ENCODE measurements at places on chromosomes 4 and X.

- no peak for DNase-seq
Observed at GRCh38 chrX:131237363-131237762, 51.7 kb downstream of the IGSF1 start.

DNA sequence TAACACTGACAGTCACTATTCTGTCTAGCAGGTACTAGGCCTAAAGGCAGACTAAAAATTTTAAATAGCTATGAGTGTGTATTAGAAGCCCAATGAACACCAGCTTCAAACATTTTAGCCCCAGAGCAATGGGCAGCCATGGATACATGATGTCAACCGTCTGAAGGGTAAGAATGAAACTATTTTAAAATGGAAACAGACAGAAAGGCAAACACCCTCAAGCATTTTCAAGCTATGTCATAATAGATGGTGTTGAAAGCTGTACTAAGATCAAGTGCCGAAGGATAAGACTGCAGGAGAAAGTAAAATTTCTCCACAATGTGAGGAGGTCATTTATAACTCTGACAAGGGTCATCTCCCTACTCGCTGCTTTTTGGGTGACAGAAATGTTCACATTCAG lies 225.0 kb downstream of the COL25A1 start:
- no peak for DNase-seq

DNA sequence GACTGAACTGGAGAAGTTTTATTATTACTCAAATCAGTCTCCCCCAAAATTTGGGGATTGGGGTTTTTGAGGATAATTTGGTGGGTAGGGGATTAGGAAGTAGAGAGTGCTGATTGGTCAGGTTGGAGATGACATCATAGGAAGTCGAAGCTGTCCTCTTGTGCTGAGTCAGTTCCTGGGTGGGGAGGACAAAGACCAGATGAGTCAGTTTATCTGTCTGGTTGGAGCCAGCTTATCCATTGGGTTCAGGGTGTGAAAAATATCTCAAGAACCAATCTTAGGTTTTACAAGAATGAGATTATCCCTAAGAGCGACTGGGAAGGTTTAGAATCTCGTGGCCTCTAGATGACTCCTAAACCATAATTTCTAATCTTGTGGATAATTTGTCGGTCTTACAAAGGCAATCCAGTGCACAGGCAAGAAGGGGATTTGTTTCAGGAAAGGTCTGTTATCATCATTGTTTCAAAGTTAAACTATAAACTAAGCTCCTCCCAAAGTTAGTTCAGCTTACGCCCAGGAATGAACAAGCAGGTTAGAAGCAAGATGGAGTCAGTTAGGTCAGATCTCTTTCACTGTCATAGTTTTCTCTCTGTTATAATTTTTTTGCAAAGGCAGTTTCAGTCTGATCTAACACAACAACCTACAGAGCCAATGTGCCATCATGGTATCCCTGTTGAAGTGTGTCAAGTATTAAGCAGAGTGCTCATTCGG lies 274.5 kb downstream of the SLC7A11 start:
- DNase-seq: no peak

- DNase-seq: no peak
Observed at GRCh38 chr4:84159762-84160161, 339.3 kb downstream of the NKX6-1 start.

DNA sequence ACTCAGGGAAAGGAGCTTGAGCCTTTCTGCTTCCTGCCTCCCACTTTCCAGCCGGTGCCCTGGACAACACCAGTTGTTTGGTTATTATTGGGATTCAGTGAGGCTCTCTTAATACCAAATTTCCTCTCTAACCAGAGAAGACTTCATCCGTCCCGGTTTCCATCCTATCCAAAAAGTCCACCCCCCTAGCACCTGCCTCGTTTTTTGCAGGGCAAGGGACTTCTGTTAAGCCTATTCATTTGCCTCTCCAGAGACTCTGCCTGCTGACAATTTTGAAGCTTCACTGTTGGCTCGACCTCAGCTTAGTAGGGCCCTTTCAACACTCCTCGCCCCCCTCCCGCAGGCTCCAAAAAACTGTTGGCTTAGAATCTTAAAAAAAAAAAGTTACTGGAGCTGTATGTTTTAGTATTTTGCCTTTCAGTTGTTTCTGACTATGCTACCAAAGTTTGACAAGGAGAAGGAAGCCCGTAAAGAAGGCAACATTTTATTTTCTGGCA lies 779 bp upstream of the PRSS12 start:
- DNase-seq: no peak

GRCh38 chr4:84917086-84917821 lies 49.2 kb downstream of the WDFY3 start:
- no peak for DNase-seq

GRCh38 chr4:23828020-23828715 lies 61.7 kb downstream of the PPARGC1A start:
- DNase-seq: no peak

DNA sequence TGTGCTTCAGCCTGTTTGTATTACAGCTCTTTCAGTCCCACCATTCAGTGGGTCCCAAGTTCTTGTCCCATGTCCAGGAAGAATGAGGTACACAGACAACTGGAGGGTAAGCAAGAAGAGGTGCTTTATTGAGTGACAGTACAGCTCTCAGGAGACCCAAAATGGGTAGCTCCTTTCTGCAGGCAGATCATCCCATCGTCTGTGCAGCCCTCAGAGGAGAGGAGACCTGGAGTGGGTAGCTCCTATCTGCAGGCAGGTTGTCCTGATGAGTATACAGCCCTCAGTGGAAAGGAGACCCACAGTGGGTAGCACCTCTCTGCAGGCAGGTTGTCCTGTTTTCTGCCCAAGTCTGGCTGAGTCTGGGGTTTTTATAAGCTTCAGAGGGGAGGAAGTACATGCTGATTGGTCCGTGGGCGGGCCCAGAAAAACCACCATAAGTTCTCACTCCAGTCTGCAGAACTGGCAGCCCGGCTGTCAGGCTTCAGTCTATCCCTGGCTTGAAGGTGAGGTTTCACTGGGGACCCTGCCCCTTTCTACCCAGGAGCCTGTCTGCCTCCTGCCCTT lies 18.0 kb downstream of the GRK4 start:
- DNase-seq: no peak

DNA sequence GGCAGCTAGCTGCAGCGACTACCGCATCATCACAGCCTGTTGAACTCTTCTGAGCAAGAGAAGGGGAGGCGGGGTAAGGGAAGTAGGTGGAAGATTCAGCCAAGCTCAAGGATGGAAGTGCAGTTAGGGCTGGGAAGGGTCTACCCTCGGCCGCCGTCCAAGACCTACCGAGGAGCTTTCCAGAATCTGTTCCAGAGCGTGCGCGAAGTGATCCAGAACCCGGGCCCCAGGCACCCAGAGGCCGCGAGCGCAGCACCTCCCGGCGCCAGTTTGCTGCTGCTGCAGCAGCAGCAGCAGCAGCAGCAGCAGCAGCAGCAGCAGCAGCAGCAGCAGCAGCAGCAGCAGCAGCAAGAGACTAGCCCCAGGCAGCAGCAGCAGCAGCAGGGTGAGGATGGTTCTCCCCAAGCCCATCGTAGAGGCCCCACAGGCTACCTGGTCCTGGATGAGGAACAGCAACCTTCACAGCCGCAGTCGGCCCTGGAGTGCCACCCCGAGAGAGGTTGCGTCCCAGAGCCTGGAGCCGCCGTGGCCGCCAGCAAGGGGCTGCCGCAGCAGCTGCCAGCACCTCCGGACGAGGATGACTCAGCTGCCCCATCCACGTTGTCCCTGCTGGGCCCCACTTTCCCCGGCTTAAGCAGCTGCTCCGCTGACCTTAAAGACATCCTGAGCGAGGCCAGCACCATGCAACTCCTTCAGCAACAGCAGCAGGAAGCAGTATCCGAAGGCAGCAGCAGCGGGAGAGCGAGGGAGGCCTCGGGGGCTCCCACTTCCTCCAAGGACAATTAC lies 1.4 kb downstream of the AR start:
- DNase-seq: no peak

GRCh38 chr4:17494258-17495190 lies 17.4 kb downstream of the QDPR start:
- no peak for DNase-seq

- DNase-seq: no peak
Observed at GRCh38 chr4:22587253-22587652, 71.4 kb upstream of the ADGRA3 start.

DNA sequence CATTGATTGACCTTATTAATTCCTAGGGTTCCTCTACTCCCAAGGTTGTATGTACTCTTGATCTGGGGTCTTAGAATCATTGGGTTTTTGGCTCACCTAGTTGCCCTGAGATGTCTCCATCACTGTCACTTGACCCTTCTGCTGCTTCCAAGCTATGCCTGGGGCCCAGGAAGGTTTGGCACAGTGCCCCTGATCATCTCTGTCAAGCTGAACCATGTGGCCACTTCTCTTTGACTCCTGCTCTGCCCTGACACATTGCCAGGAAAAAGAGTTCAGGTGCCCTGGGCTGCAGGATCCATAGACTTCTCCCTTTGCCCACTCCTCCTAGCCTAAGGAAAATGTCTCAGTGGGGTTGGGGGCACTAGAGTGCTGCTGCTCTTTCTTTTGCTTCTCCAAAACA lies 3.9 kb upstream of the CHST7 start:
- no peak for DNase-seq

- DNase-seq: no peak
Observed at GRCh38 chr4:105963461-105964400, 68.5 kb downstream of the NPNT start.

DNA sequence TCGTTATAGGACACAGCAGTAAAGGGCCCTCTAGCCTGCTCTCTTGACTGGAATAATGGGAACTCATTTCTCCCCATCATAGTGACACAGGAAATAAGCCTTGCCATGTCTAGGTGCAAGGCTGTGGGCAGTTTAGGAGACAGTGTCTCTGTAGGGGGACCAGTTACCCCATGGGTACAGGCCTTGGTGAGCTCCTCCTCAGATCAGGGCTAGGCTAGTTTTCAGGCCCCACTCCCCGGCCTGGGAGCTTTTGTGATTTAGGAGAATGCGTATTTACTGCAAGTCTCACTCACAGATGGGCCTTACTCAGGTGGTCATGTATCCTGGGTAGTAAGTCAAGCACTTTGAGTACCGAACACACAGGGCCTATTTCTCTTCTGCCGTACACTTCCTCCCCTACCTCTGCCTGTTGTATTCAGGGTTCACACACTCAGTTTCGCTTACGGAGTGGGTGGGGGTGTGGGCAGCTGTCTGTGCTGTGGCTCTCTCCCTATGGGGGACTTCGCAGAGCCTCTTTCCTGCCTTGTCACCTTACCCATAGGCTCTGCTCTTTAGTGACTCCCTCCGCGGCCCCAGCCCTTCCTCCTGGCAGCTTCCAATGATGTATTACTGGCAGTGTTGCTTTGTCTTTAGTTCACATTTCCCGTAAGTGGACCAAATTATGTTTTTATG lies 34.2 kb downstream of the FAM193A start:
- peak; percentile 23 for DNase-seq

Measured in GM06990 (cell line).